ENCODE measurements at places on chromosomes 16 and 17.

DNA sequence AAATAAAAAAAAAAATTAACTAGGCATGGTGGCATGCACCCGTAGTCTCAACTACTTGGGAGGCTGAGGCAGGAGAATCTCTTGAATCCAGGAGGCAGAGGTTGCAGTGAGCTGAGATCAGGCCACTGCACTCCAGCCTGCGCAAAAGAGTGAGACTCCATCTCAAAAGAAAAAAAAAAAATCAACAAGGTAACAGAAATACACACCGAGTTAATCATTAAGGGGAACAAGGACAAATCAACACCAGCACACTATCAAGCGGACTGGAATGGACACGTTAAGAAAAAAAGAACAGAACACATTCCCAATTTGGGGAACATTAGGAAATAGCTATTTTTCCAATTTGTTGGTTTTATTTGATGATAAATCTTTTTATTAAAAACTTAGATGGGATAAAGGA is 28.4 kb upstream of the GLG1 start:
- no peak for DNase-seq

- no peak for DNase-seq
These were observed 5.3 kb upstream of the HSF5 start for GRCh38 chr17:58493506-58493905.

DNA sequence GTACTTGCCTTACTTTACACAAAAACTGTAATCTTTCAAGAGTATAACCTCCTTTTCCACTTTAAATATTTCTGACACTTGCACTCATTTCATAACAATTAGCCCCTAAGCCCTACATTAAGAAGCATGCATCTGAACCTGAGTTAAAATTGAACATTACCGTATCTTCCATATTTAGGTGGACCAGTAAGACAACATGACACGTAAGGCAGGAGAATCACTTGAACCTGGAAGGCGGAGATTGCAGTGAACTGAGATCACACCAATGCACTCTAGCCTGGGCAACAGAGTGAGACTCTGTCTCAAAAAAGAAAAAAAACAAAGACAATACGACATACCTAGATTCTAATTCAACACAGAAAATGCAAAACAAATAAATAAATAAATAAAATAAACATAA is 7.0 kb downstream of the PHF12 start:
- DNase-seq, result no peak

- no peak for DNase-seq
These were observed 66.4 kb downstream of the CYB5B start for GRCh38 chr16:69490707-69491324.

DNA sequence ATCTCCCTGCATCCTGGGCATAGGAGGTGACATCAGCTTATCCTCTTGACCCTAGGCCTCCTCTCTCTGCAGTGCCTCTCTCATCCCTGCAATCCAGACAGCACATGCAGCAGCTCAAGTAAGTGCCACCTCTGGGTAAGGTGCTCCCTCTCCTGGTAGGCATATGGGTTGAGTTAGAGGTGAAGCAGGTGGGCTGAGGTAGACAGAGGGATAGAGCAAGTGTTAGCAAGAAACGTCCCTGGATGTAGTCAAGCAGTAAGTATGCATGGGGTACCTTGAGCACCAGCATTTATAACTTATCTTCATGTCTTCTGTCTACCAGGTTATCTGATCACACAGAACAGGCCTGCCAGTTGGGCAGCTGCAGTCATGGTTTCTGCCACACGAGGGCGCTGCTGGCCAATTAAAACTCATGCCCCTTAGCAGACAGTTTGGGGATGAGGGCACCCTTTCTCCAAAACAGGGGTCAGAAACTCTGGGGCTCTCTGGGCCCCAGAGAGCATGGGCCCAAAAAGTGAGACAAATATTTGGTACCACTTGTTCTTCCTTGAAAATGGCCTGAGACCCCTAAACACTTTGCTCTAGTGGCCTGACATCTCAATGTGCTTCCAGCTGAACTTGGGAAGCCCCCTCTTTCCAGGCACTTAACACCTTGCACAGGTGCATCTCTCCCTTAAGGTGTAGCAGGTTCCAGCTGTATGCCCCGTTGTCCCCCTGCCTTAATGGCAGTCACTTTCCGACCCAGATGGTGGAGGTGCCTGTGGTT is 59.8 kb downstream of the NEUROD2 start:
- peak; percentile 51 for DNase-seq

- no peak for DNase-seq
These were observed 12.4 kb downstream of the MRPL58 start for GRCh38 chr17:75024686-75025397.

GRCh38 chr17:64968652-64969501 is 49.6 kb upstream of the LRRC37A3 start:
- no peak for DNase-seq

GRCh38 chr17:14432079-14432478 is 131.2 kb downstream of the HS3ST3B1 start:
- DNase-seq, result no peak

GRCh38 chr16:57041182-57042156 is 50.9 kb upstream of the CPNE2 start:
- peak; percentile 59 for DNase-seq

- no peak for DNase-seq
These were observed 339 bp downstream of the N4BP1 start for GRCh38 chr16:48609652-48610029.

GRCh38 chr17:83083368-83084201 is 4.2 kb downstream of the METRNL start:
- DNase-seq, result peak; percentile 85

DNA sequence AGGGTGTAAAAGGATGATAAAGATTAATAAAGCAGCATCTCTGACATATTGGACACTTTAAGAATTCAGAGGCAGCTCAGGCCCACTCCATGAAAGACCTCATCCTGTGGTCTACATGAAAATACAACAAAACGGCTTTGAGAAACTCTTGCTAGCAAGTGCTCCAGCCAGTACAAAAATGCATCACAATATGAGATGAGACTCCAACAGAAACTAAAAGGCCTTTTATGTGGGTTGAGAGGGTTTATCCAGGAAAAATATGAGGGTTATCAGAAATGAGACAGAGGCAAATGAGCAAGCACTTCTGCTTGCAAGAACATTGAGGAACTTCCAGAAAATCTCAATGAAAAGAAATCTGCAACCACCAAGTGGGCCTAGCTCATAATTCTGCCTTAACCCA is 65.7 kb downstream of the LITAF start:
- DNase-seq, result no peak

DNA sequence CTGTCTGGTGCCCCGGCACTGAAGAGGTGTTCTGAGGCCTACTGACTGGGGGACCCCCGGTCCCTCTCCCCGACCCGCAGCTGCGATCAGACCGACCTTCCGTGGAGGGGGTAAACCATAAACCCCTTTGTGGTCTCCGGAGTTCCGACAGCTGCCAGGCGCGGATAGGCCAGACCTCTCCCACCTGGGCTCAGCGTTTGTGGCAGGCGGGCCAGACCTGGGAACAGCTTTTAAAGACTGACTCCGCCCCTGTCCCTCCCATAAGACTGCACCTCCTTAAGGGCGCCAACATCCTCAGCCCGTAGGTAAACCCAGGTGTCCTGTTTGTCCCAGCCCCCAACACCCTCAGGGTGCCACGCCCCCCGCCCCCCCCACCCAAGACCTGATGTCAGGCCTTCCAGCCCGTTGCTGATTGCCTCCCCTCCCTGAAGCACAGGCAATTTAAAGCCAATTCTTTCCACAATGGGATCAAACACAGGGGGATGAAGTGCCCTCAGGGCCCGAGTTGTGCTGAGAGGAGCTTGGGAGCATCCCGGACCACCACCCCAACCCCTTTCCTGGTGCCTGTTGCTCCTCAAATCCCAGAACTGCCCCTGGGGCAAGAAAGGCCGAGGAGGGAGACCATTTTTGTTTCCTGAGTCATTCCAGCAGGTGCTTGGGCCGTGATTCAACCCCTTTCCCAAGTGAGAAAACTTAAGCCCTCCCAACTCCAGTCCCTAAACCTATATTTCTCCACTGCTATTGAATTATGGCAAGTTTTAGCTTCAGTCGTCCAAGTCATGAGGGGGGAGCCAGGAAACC is at the start of gene SOX15:
Gene SOX15, minus strand, starts transcription at position 204 of the 801 bp plus-strand sequence. CDS start 418 bp downstream, outside the sequence.
- peak; percentile 70 for DNase-seq

- no peak for DNase-seq
These were observed 39.4 kb downstream of the WSCD1 start for GRCh38 chr17:6109536-6109935.

GRCh38 chr17:31390426-31390747 is 1.1 kb upstream of the RAB11FIP4 start:
- no peak for DNase-seq

DNA sequence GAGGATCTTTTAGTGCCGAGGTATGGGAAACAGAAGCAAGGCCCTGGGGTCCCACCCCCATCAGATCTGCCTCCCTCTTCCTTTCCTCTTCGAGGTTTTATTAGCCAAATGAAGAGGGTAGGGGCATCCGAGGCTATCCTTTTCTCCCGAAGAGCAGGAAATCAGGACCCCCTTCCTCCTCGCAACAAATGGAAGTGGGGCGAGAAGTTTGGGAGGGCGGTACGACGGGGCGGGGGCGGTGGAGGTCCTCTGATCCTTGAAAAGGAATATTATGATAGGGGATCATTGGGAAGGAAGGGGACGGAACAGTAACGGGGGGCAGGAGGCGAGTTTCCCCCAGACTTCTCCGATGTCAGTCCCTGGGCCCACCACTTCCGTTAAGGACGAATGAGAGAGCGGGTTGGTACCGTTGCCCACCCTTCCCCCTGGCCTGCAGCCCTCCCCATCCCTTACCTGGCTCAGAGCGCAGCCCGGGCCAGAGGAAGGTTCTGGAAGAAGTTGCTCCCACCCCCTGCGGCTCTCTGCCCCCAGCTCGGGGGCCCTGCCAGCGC is 309 bp downstream of the FOXJ1 start:
- no peak for DNase-seq

DNA sequence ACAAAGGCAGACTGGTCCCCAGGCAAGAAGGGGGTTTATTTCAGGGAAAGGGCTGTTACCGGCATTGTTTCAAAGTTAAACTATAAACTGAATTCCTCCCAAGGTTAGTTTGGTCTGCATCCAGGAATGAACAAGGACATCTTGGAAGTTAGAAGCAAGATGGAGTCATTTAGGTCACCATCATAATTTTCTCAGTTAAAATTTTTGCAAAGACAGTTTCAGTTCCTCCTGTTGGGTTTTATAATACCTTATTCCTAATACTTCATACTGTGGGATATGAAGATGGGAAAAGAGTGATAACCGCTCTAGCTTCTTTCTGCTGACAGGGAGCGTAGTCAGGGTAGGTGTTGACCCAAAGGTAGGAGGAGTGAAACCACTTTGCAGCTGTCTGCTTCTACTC is 24.8 kb downstream of the PMM2 start:
- DNase-seq, result no peak

DNA sequence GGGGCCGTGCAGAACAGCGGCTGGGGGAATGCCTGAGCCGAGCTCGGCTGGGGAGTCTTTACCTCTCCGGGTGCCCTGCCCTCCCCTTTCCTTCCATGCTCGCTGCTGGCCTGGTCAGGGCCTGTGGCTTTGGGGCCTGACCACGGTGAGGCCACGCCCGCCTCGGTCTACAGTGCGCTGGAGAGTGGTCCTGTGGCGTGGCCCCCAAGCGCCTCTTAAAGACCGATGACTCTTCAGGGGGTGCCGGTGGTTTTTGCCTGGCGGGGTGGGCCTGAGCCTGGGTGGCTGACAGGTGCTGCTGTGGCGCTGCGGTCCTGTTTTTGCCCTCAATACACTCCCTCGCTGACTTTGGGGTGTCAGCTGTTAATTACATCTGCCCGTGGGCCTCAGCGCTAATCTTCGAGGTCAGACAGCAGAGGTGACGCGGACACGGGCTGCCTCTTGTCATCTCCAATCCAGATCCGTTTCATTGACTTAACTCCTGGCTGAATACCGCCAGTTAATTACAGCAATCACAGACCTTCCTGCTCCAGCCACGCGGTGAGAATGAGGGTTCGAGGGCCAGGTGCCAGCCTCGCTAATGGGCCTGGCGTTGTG is 29.7 kb downstream of the GSE1 start:
- no peak for DNase-seq

- no peak for DNase-seq
These were observed 67.0 kb upstream of the ENDOV start for GRCh38 chr17:80347948-80348351.

GRCh38 chr16:55333684-55334083 is 9.7 kb downstream of the IRX6 start:
- DNase-seq, result peak; percentile 50

- no peak for DNase-seq
These were observed 8.3 kb upstream of the GALK1 start for GRCh38 chr17:75773121-75773807.

GRCh38 chr17:1919201-1919600 is 89.4 kb downstream of the RPA1 start:
- no peak for DNase-seq

DNA sequence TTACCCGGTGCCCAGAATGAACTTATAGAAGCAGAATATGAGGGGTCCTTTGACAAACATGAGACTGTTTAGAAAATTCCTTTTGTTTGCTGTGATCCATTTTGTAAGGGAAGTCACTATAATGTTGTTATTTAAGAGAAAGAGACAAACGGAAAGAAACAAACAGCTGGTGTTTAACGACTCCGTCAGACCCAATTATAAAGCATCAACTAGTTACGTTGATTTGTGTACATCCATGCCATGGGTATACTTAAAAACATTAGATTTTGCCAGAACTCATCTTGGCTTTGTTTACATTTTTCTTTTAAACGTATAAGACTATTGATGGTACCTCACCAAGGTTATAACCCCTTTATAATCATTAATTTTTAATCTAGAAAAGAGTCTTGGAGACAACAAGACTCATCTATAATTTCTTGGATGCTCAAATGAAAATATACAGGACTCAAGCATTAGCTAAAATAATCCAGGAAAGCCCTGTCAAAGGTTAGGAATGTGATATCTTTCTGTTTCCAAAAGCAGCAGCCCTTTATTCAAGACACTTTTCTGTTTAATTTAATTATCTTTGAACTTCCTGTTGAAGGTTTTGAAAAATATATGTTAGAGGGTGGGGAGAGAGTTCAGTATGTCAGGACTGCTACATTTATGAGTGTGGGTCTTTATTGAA is 331.7 kb downstream of the WWOX start:
- DNase-seq, result no peak

DNA sequence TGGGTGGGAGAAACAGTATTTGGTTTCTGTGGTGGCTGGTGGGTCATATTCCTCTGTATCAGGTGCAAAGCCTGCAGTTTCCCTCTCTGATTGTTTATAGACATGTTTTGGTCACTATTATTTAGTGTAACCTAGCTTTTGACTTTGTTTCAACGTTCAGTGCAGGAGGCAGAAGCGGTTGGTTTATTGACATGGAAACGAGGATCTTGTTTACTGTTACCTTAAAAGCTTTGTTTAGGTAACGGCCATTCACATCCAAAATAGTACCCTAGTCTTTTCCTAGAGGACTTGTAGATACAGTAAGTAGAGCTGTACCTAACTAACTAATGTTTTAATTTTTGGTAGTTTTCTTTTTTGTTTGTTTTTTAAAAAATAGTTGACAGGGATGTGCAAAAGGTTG is 3.5 kb downstream of the MSI2 start:
- DNase-seq, result no peak
